ENCODE measurements at places on chromosomes 6 and 20.

- no peak for DNase-seq
Measured at GRCh38 chr6:127921982-127922381, 21.1 kb upstream of the THEMIS start.

DNA sequence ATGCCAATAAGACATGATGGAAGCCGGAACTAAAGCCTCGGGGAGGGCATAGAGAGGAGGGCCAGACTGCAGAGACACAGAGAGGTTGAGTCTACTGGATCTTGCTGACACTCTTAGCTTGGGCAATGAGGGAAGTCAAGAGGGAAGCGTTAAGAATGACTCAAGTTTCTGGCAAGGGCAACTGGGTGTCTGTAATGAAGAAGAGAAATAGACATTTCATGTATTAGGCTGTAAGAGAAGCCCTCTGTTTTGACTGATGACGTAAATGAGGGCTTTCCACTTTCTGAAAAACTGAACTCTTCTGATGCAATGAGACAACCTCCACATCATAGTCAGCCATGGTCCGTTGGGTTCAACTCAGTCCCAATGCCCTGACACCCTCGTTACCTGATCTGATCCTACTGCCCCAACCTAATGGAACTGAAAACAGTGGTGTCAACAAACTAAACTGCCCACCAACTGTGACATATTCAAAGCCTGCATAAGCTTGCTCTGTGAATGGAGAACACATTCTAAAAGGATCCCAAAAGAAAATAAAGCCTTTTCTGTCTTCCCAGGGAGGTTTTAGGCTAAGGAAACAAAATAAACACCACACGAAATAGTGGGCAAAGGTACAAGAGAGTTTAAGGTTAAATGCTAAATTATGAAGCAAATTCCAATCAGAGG, 45.8 kb upstream of the PNRC1 start:
- no peak for DNase-seq

DNA sequence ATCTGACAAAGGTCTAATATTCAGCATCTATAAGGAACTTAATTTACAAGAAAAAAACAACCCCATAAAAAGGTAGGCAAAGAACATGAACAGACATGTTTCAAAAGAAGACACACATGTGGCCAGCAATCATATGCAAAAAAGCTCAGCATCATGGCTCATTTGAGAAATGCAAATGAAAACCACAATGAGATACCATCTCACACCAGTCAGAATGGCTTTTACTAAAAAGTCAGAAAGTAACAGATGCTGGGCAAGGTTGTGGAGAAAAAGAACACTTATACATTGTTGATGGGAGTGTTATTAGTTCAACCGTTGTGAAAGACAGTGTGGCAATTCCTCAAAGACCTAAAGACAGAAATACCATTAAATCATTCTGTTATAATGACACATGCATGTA, 289.9 kb upstream of the MMS22L start:
- DNase-seq: no peak

- DNase-seq: no peak
Measured at GRCh38 chr6:87224971-87225370, 69.6 kb downstream of the ZNF292 start.

DNA sequence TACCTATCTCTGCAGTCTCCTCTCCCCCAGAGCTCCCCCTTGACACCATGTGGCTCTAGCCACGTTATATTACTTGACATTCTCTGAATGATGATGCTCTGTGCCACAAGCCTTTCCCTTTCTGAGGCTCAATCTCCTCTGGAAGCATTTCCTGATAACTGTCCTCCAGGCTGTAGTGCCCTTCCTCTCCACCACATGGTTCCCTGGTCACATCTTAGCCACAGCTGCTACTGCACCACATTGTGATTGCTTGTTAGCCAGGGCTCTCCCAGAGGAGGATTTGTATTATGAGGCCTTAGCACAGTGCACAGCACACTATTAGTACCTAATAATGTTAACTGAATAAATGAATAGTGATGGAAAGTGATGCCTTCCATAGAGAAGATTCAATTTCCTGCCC, 63.9 kb upstream of the RCAN2 start:
- DNase-seq: no peak

DNA sequence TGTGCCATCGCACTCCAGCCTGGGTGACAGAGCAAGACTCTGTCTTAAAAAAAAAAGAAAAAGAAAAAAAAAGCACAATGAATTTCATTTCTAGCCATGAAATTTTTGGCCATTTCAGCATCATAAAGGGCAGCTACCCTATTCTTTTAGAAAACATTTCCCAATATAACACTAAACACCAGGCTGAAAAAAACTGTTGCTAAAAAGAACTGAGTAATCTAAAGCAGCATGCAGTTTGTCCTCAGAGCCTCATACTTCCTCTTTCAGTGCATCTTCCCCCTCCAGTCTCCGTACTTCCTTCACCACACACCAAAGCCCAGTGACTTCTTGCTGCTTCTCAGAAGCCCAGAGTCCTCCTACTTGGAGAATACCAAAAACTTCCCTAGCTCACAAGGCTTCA, 5.6 kb upstream of the IFNGR1 start:
- no peak for DNase-seq

GRCh38 chr6:117513778-117514365, 31.4 kb downstream of the DCBLD1 start:
- no peak for DNase-seq

GRCh38 chr6:73169633-73170032, 55.7 kb downstream of the KHDC1L start:
- DNase-seq: no peak
